Skeletal muscle tissue (tissue), 5 donors: ENCODE measurements at places on chromosomes 12 and 14. TPM values are rescaled to one million over a fixed set of nuclear protein-coding genes. Genes with fewer than 3 reads are reported as not detected.

Gene SLC4A8
- total RNA-seq, result 0.52 TPM

Gene GYS2
- total RNA-seq, result not detected

Gene IFNG-AS1
- 1.0 TPM for total RNA-seq

Gene RNF212B
- total RNA-seq, result not detected

Gene FOXN4
- not detected for total RNA-seq

Gene INSM2
- not detected for total RNA-seq

Gene KRT71
- total RNA-seq, result not detected

Gene DAO
- not detected for total RNA-seq

Gene A2M
- 244 TPM for total RNA-seq

Gene UNG
- total RNA-seq, result 25.6 TPM

Gene ASIC1
- total RNA-seq, result 2.6 TPM

Gene NEUROD4
- not detected for total RNA-seq

Gene SELPLG
- 3.7 TPM for total RNA-seq

Gene SAMD4A
- 52.2 TPM for total RNA-seq

Gene SLC38A2
- total RNA-seq, result 144 TPM

Gene PRIMA1
- 0.52 TPM for total RNA-seq

Gene FGF23
- under 0.01 TPM for total RNA-seq

Gene ZNF891
- total RNA-seq, result 2.1 TPM

Gene ARHGAP9
- total RNA-seq, result 5.2 TPM

Gene ZDHHC17
- 123 TPM for total RNA-seq

Gene OLR1
- total RNA-seq, result not detected

Gene HCAR1
- total RNA-seq, result 0.52 TPM

Gene OVCH1
- total RNA-seq, result under 0.01 TPM

Gene INHBE
- 1.0 TPM for total RNA-seq

Gene ORMDL2
- total RNA-seq, result 11.0 TPM

Gene GLS2
- total RNA-seq, result not detected

Gene KRT6A
- 1.6 TPM for total RNA-seq

Gene AMDHD1
- total RNA-seq, result under 0.01 TPM

Gene ZNF385A
- 3.7 TPM for total RNA-seq

Gene LRP6
- 44.4 TPM for total RNA-seq

Gene PTPN6
- total RNA-seq, result 7.8 TPM

Gene DEGS2
- 0.52 TPM for total RNA-seq

Gene KRT5
- 1.6 TPM for total RNA-seq

Gene IAPP
- total RNA-seq, result not detected

Gene DICER1
- total RNA-seq, result 107 TPM

Gene FAM186B
- total RNA-seq, result not detected

Gene ERBB3
- 154 TPM for total RNA-seq

Gene CD163
- total RNA-seq, result 23.0 TPM

Gene BHLHE41
- total RNA-seq, result 1.0 TPM

Gene PTCSC3
- total RNA-seq, result not detected

Gene CAPZA3
- not detected for total RNA-seq

Gene RNASE4
- total RNA-seq, result 17.7 TPM

Gene KRT77
- not detected for total RNA-seq

Gene OR6C3
- total RNA-seq, result not detected

Gene TC2N
- 5.7 TPM for total RNA-seq

Gene LRRK2
- 11.0 TPM for total RNA-seq

Gene GPR65
- total RNA-seq, result 0.52 TPM
